A549 treated with CpdA at 1 μM for 4 hours (cell line): ENCODE measurements at places on chromosomes 6 and 20. TPM values are rescaled to one million over a fixed set of nuclear protein-coding genes. Genes with fewer than 3 reads are reported as not detected.

LY6G6F gene
- not detected in 5 replicates for total RNA-seq

NOX3 gene
- not detected in 5 replicates for total RNA-seq

PRL gene
- not detected in 5 replicates for total RNA-seq

GMEB2 gene
- 8.8 to 11.9 TPM (median 11.0 TPM) in 5 replicates for total RNA-seq

JPH2 gene
- 0.58 to 0.99 TPM (median 0.83 TPM) in 5 replicates for total RNA-seq

PTCHD4 gene
- 0.05 to 0.06 TPM in 2 of 5 replicates, not detected in the others for total RNA-seq

LINC00237 gene
- total RNA-seq = not detected in 5 replicates

TINAG gene
- 0.08 to 0.59 TPM in 2 of 5 replicates, not detected in the others for total RNA-seq

ABHD16B gene
- 0.05 TPM in 1 of 5 replicates, not detected in the others for total RNA-seq

TCF21 gene
- 0.03 to 0.07 TPM (median 0.06 TPM) in 4 of 5 replicates, not detected in the other for total RNA-seq

SLC24A3 gene
- 0.02 to 0.04 TPM in 2 of 5 replicates, not detected in the others for total RNA-seq

C6orf141 gene
- 23.6 to 30.5 TPM (median 25.8 TPM) in 5 replicates for total RNA-seq

SYNDIG1 gene
- total RNA-seq = 1.5 to 2.2 TPM (median 2.0 TPM) in 5 replicates

NTSR1 gene
- 0.09 to 0.45 TPM (median 0.16 TPM) in 5 replicates for total RNA-seq

BEND6 gene
- total RNA-seq = 0.84 to 1.4 TPM (median 1.2 TPM) in 5 replicates

KIAA0408 gene
- total RNA-seq = 6.0 to 7.4 TPM (median 6.1 TPM) in 5 replicates

MUC22 gene
- 0.01 to 0.05 TPM (median 0.03 TPM) in 4 of 5 replicates, not detected in the other for total RNA-seq

PPP1R16B gene
- total RNA-seq = 0.09 to 0.14 TPM (median 0.13 TPM) in 5 replicates

POPDC3 gene
- 27.3 to 30.5 TPM (median 30.1 TPM) in 5 replicates for total RNA-seq

CST3 gene
- total RNA-seq = 206 to 378 TPM (median 367 TPM) in 5 replicates

SLC25A27 gene
- total RNA-seq = 0.09 to 1.4 TPM (median 0.61 TPM) in 5 replicates

SMIM13 gene
- total RNA-seq = 13.8 to 16.8 TPM (median 16.2 TPM) in 5 replicates

MROH8 gene
- total RNA-seq = 0.79 to 1.3 TPM (median 0.96 TPM) in 5 replicates

MDFI gene
- total RNA-seq = 0.24 to 1.3 TPM (median 0.80 TPM) in 5 replicates

SAPCD1 gene
- 3.6 to 5.9 TPM (median 4.7 TPM) in 5 replicates for total RNA-seq

C20orf204 gene
- total RNA-seq = 0.16 to 0.57 TPM (median 0.37 TPM) in 5 replicates

PSORS1C2 gene
- not detected in 5 replicates for total RNA-seq

JARID2 gene
- total RNA-seq = 7.1 to 10.4 TPM (median 8.8 TPM) in 5 replicates

ENPP1 gene
- 1.0 to 2.2 TPM (median 1.6 TPM) in 5 replicates for total RNA-seq

SLC39A7 gene
- total RNA-seq = 115 to 124 TPM (median 121 TPM) in 5 replicates

BNIP5 gene
- total RNA-seq = not detected in 5 replicates

ADGB gene
- not detected in 5 replicates for total RNA-seq

IL17A gene
- not detected in 5 replicates for total RNA-seq

BFSP1 gene
- 4.2 to 5.0 TPM (median 4.6 TPM) in 5 replicates for total RNA-seq

KCNK16 gene
- total RNA-seq = not detected in 5 replicates

ERMARD gene
- 6.0 to 9.3 TPM (median 7.2 TPM) in 5 replicates for total RNA-seq

C2 gene
- total RNA-seq = 0.19 to 0.66 TPM (median 0.27 TPM) in 5 replicates

MAFB gene
- 0.03 to 0.08 TPM (median 0.06 TPM) in 4 of 5 replicates, not detected in the other for total RNA-seq

KIF13A gene
- 20.1 to 25.2 TPM (median 22.7 TPM) in 5 replicates for total RNA-seq

RIPOR2 gene
- total RNA-seq = 0.07 TPM in 1 of 5 replicates, not detected in the others

SLC35F1 gene
- 0.01 TPM in 1 of 5 replicates, not detected in the others for total RNA-seq

PBOV1 gene
- total RNA-seq = not detected in 5 replicates

PXDC1 gene
- 13.4 to 16.9 TPM (median 15.2 TPM) in 5 replicates for total RNA-seq

PROKR2 gene
- not detected in 5 replicates for total RNA-seq

TCP11 gene
- total RNA-seq = not detected in 5 replicates

ATP9A gene
- total RNA-seq = 10.7 to 16.2 TPM (median 13.6 TPM) in 5 replicates

MCCD1 gene
- total RNA-seq = not detected in 5 replicates

KIF25 gene
- 0.07 to 0.15 TPM in 2 of 5 replicates, not detected in the others for total RNA-seq
